Right lobe of liver (tissue), 6 donors: ENCODE measurements at places on chromosomes 16 and 17. TPM values are rescaled to one million over a fixed set of nuclear protein-coding genes. Genes with fewer than 3 reads are reported as not detected.

The C16orf92 gene
- total RNA-seq = not detected

The TRAPPC2L gene
- total RNA-seq = 17.5 TPM

DNA sequence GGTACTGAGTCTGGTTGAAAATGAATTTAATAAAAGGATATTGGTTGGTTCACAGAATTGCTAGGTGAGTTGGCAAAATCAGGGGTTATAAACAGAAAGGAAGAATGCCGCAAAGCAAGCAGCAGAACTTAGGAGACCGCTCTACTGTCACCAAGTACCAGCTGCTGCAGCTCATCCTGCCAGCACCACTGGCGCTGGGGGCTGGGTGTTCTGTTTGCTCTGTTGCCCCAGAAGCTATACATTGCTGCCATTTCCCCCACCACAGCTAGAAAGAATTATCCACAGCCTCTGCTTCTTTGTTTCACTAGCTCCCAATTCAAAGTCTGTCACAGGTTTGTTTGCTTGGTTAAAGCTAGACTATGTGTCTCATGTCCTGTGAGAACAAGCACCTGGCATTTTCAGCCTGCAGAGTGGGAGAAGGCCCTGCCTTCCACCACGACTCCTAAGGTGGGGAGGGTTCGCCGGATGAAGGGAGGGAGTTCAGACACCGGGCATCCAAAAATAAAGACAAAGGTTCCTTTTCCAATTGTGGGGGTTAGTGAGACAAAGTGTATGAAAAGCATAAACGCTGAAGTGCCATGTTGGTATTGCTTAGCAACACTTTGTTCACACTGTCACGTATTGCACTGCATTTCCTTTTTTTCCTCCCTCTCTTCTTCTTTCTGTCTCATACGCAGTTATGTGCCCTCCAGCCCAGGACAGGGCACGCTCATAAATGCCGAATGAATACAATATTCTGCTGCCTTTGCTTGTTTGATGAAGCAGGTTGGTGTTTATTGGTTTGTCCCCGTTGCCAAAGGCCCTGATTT, 9.6 kb upstream of the CPD start:
- no peaks in the 10 kb centered on the region for H3K36me3 ChIP-seq
- no peak overlapping the region for H3K27ac ChIP-seq
- no peak for DNase-seq
- H3K4me3 ChIP-seq = no peak overlapping the region
- no peaks in the 10 kb centered on the region for H3K4me1 ChIP-seq

DNA sequence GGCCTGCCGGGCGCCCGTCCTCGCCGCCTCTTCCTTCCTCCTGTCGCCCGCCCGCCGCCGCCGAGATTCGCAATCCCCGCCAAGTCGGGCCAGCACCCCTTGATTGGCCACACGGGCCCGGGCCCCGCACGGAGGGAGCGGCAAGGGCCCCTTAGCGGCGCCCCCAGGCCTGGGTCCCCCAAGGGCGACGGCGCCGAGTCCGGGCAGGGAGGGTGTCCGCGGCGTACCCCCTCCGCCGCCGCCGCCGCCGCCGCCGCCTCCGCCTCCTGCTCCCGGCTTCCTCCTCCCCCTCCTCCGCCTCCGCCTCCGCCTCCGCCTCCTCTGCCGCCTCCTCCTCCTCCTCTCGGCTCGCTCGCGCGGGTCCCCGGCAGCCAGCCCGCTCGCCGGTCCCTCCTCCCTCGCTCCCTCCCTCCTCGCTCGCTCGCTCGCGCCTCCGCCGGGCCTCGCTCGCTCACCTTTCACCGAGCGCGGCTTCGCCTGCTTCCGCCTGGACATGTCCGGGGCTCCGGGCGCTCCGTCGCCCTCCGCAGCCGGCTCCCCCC, 561 bp downstream of the ZNF423 start:
- H3K36me3 ChIP-seq = no peaks in the 10 kb centered on the region
- peaks cover 8% of the 10 kb centered on the region for H3K4me1 ChIP-seq
- peak; percentile 92 for DNase-seq
- H3K4me3 ChIP-seq = peak overlapping the region; percentile 61

GRCh38 chr16:71846431-71846830, 655 bp downstream of the ATXN1L start:
- H3K36me3 ChIP-seq = peaks cover 11% of the 10 kb centered on the region
- peak overlapping the region; percentile 65 for H3K4me3 ChIP-seq
- H3K27me3 ChIP-seq = no peaks in the 10 kb centered on the region
- no peak for DNase-seq
- no peaks in the 10 kb centered on the region for H3K4me1 ChIP-seq
- H3K27ac ChIP-seq = peak overlapping the region; percentile 90
